PC-3 (cell line): ENCODE measurements at places on chromosomes 12 and 14.

- no peak for DNase-seq
These were observed 170.1 kb upstream of the RTL1 start for GRCh38 chr14:101073598-101073965.

DNA sequence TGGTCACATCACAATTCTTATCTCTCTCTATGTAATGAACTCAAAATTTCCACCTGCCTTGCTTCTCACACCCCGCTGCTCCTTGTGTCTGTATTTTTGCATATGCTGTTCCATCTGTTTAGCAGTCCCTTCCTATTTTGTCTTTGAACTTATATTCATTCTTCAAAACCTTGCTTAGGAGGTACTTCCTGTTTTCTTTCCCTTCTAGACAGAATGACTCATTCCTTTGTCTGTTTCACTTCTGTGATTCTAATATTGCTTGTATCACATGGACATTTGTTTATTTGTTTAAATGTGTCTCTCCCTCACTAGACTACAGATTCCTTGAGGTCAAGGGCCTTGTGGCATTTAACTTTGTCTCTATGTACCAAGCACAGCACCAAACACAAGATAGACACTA lies 424.2 kb downstream of the ETNK1 start:
- DNase-seq: no peak

- no peak for DNase-seq
These were observed 9.1 kb downstream of the PRKCH start for GRCh38 chr14:61330511-61330910.

DNA sequence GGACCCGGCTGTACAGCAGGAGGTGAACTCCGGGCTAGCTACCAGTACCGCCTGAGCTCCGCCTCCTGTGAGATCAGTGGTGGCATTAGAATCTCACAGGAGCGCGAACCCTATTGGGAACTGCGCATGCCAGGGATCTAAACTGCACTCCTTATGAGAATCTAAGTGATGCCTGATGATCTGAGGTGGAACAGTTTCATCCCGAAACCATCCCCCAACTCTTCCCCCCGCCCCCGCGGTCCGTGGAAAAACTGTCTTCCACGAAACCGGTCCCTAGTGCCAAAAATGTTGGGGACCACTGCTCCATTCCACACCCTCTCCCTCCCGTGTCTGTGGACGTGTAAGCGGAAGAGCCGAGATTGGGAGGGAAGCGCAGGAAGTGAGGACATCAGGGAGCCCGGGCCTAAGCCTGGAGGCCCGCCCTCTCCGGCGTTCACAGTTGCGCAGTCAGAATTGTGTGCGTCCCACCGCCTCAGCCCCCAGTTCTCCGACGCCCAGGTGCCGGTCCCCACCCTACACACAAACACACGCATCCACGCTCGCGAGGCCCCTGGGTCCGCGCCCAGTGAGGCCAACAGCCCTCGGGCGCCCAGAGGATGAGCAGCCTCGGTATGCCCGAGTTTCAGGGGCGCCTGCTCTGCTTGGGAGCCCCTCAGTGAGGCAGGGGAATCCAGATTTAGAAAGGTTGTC lies 1.8 kb upstream of the RNASE4 start:
- DNase-seq: peak; percentile 91

GRCh38 chr14:69519204-69520100 lies 34.9 kb downstream of the PLEKHD1 start:
- DNase-seq: peak; percentile 17
